ENCODE measurements at places on chromosomes 16 and 17.

DNA sequence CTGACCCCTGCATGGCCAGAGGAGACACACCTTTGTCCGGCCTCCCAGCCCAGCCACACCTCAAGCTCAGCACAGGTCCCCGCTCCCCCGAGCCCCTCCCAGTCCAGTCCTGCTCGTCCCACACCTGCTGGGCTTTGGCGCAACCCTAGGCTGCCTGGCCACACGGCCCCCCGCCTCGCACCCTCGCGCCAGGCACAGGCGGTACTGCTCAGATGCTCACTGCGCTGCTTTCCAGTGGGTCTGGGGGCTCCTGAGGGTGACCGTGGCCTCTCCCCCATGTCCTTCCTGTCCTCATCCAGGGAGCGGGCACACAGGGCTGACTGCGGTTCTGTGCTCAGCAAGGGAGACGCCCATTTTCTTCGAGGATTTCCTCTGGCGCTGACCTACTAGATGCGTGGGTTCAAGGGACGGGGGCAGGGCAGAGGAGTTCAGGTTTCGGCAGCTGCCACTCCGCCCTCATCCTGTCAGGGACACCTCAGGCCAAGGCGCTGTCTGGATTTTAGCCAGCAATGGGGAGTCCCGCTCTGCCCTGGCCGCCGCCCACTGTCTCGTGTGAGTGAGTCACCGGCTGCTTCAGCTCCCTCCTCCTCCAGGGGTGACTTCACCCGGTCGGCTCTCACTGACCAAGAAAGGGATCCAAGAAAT, 118.0 kb upstream of the ZNF469 start:
- peak; percentile 1 for DNase-seq

DNA sequence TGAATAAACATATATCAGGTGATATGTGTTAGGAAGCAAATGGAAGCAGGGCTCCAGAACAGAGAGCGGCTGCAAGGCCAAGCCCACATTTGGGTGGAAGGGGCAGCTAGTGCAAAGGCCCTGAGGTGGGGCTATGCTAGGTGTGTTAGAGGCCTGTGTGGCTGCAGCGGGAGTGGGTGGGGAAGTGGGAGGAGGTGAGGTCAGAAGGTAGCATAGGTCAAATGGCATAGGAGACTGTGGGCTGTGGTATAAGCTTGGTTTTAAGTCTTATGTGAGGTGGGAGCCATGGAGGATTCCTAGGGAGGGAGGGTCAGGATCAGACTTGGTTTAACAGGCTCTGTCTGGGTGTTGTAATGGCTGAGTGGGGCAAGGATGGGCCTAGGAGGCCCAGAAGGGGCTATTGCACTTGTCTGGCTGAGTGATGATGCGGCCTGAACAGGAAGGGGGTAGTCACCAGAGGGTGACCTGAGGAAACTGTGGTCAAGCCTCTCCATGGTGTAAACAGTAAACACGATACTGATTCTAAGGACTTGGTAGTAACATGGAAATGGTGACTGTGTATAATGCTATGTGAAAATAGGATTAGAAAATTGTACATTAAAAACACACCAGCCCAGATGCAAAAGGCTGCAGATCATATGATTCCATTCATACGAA, 31.1 kb downstream of the RAI1 start:
- no peak for DNase-seq

DNA sequence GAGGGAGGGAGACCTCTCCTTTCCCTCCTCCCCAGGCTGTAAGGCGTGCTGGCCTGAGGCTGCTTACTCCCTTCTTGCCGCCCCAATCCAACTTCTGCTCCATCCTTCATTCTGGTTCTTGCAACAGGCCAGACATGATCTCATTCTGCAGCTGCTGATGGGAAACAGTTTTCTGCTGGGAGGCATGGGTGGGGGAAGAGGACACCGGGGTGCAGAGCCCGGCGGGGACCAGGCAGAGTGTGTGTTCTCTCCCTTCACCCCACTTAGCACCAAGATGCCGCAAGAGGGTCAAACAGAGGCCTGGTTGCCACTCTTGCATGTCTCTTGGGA, 1.4 kb downstream of the SARM1 start:
- no peak for DNase-seq

GRCh38 chr16:64131423-64131822, 990.4 kb downstream of the CDH11 start:
- DNase-seq = no peak

DNA sequence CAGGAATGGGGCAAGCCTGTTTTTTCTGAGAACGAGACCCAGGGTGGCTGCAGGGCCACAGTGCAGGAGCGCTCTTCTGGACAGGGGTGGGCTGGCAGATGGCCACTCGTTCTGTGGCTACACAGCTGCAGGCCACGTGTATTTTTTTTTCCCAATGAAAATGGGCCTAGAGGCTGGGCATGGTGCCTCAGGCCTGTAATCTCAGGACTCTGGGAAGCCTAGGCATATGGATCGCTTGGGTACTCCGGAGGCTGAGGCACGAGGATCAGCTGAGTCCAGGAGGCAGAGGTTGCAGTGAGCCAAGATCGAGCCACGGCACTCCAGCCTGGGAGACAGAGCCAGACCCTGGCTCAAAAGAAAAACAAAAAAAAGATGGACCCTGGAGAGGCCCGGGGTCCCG, 6.8 kb downstream of the UNKL start:
- no peak for DNase-seq

GRCh38 chr17:18039535-18040260, 490 bp downstream of the GID4 start:
- peak; percentile 9 for DNase-seq

DNA sequence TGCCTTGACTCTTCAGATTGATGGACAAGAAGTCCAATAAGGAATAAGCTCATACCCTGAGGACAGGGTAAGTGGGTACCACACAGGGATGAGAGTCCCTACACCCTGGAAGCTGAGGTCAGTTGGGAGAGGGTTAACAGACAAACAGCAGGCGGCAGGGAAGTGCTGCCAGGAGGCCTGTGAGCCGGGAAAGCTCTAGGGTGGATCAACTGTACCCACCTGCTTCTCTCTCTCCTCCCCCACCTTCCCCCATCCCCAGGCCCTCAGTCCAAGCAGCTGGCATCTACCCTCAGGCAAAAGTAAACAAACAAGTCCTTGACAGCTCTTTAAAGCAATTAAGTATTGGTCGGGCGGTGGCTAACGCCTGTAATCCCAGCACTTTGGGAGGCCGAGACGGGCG, 20.7 kb upstream of the MYLK3 start:
- DNase-seq = no peak

DNA sequence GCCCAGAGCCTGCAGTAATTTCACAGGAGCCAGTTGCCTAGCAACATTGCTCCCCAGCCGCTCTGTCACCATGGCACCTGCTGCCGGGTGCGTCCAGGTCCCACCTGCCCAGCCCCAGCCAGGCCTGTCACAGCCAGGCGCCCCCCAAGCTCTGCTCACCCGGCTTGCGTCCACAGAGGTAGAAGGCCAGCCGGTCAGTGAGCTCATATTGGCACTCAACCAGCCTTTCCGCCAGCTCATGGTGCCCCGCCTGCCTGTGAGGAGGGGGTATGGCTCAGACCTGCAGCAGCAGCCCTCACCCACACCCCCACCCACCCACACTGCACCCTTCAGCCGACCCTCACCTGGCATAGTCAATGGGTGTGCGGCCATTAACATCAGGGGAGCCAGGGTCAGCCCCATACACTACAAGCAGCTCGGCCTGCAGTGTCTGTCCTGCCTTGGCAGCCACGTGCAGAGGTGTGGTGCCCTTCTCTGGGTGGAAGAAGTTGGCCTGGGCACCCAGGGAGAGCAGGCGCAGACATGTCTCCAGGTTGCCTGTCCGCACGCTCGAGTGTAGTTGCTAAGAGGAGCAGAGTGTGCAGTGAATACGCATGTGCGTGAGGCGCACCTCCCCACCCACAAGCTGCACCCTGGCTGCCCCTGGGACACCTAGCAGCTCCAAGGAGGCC, 7.7 kb downstream of the GIT1 start:
- DNase-seq = no peak

GRCh38 chr17:65356536-65356935, 204.9 kb downstream of the AXIN2 start:
- DNase-seq = no peak

DNA sequence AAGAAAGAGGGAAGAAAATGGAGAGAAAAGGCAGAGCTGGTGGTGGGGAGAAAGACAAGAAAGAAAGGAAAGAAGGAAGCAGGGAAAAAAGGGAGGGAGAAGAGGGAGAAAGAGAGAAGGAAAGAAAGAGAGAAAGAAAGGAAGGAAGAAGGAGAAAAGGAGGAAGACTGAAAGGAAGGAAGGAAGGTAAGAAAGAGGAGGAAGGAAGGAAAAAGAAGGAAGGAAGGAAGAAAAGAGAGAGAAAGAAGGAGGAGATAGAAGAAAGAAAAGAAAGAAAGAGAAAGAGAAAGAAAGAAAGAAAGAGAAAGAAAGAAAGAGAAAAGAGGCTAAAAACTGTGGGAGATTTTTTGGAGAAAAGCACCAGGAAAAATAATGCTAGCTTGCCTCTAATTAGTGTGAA, 561.4 kb upstream of the GOT2 start:
- no peak for DNase-seq

GRCh38 chr17:64328859-64329531, 61.7 kb downstream of the PECAM1 start:
- no peak for DNase-seq

DNA sequence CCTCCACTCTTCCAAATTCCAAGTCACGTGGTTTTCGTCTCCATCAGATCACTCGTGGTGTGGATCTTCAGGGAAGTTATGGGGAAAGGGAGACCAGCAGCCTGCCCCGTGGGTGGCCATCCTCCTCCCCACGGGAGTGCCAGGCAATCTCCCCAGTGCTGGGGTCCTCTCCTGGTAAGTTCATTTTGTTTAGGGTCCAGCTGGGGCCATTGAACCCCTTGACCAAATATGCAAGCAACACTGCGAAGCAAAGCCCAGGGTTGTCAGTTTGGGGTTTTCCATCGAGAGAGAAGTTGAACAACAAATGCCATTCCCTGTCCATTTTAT, 4.1 kb upstream of the LCMT1 start:
- no peak for DNase-seq
